Tibial nerve (tissue), 4 donors: ENCODE measurements at places on chromosomes 16 and 17. TPM values are rescaled to one million over a fixed set of nuclear protein-coding genes. Genes with fewer than 3 reads are reported as not detected.

- peaks cover 5% of the 10 kb centered on the region for H3K36me3 ChIP-seq
- H3K27ac ChIP-seq, result no peak overlapping the region
- DNase-seq, result no peak
- no peaks in the 10 kb centered on the region for H3K4me1 ChIP-seq
- H3K27me3 ChIP-seq, result no peaks in the 10 kb centered on the region
Observed at GRCh38 chr17:42337442-42337841, 49.1 kb downstream of the STAT5A start.

GRCh38 chr17:66468241-66469087 lies 166.1 kb downstream of the PRKCA start:
- H3K36me3 ChIP-seq, result no peaks in the 10 kb centered on the region
- H3K4me1 ChIP-seq, result peaks cover 66% of the 10 kb centered on the region
- DNase-seq, result no peak
- H3K27me3 ChIP-seq, result no peaks in the 10 kb centered on the region

DNA sequence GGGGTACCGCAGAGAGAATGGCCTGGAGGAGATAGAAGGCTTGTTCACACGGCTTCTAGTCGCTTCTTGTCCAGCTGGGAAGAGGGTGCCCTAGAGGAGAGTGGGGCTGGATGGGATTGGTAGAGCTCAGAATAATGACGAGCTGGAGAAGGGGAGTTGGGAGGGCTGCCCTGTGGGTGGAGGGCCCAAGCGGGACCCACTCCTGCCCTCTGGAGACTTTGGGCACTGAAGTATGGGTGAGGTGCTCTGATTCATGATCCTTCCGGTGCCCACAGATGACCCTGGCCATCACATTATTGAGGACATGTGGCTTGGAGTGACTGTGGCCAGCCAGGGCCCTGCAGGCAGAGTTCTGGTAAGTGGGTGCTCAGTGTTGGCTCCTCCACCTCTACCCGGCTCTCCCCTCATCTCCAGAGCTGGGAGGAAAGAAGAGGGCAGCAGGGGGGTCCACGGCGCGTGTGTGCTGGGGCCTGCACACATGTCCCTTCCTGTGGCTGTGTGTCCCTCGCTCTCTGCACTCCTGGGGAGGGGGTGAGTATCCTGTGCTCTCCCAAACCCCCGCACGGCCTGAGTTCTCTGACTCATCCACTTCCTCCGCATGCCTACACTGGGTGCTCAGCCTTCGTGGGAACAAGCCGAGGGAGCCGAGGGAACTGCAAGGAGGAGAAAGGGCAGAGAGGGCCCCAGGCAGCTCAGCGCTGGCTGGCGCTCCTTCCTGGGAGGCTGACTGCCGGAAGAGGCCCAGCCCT lies 8.5 kb downstream of the ITGA3 start:
- H3K36me3 ChIP-seq, result peaks cover 5% of the 10 kb centered on the region
- H3K4me1 ChIP-seq, result no peaks in the 10 kb centered on the region
- H3K4me3 ChIP-seq, result no peak overlapping the region
- H3K27me3 ChIP-seq, result no peaks in the 10 kb centered on the region
- DNase-seq, result no peak
- H3K27ac ChIP-seq, result peak overlapping the region; percentile 83

DNA sequence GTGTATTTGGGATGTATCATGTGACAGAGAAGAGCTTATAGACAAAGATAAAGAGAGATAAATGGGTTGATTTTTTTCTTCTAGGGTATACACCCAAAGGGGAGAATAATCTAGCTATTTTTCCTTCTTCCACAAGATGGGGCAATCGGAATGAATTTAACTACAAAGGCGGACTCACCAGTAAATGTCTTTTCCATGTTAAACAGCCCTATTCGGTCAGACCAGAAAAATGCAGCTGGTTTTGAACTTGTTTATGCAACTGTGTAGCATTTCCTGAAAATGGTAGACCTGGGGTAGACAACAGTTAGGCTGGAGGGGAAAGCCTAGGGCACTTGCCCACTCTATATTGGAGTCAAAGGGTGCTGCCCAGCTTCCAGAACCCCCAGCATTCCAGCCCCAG lies 477.1 kb downstream of the TOX3 start:
- no peaks in the 10 kb centered on the region for H3K36me3 ChIP-seq
- no peaks in the 10 kb centered on the region for H3K4me1 ChIP-seq
- DNase-seq, result no peak

GRCh38 chr16:56212144-56212543 lies 20.9 kb downstream of the GNAO1 start:
- no peak for DNase-seq
- H3K36me3 ChIP-seq, result no peaks in the 10 kb centered on the region
- H3K4me1 ChIP-seq, result no peaks in the 10 kb centered on the region
- H3K27me3 ChIP-seq, result no peaks in the 10 kb centered on the region
- no peak overlapping the region for H3K4me3 ChIP-seq
- H3K27ac ChIP-seq, result no peak overlapping the region

- peaks cover 21% of the 10 kb centered on the region for H3K36me3 ChIP-seq
- H3K4me3 ChIP-seq, result peak within 1 kb of the TSS; percentile 75
- H3K27ac ChIP-seq, result peak within 1 kb of the TSS; percentile 89
Observed at GRCh38 chr17:75720656-75721462, at the start of gene ITGB4. TSS of gene ITGB4 (plus strand) at chr17:75721459. CDS start at chr17:75724704, 3,245 bp downstream.

DNA sequence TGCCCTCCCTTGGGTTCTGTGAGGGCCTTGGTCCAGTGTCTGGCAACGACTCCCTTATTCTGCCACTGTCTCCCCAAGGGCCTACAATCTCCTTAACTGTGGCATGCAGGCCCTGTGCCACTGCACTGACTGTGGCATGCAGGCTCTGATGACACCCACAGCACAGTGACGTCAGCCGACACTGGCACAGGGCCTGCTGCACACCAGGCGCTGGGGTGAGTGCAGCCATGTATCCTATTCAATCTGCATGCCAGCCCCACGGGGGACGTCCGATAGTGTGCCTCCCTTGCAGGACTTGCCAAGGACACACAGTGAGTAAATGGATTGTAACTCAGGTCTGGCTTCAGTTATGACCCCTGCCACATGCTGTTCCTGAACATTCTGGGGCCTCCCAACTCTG lies 39.8 kb upstream of the RASD1 start:
- no peak overlapping the region for H3K4me3 ChIP-seq
- no peaks in the 10 kb centered on the region for H3K36me3 ChIP-seq
- no peak for DNase-seq
- H3K27ac ChIP-seq, result peak overlapping the region; percentile 77
- no peaks in the 10 kb centered on the region for H3K27me3 ChIP-seq

DNA sequence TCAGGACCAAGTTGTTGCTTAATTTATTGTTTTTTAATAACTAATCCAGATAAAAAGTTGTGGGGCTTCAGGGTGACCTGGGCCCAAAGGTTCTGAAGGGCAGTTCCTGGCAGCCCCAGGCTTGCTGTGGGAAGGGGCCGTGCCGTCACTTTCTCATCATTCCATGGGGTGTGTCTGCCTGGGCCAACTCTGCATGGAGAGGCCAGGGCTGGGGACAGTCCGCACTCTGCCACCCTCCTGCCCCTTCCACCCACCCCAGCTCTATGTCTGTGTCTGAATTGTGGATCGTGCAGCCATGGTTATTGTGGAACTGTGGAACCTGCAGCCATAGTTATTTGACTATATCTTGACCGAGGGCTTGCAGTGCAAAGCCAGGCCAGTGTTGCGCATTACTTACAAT lies 4.0 kb downstream of the LIMD2 start:
- H3K4me3 ChIP-seq, result no peak overlapping the region
- DNase-seq, result no peak
- H3K36me3 ChIP-seq, result peaks cover 1% of the 10 kb centered on the region
- peak overlapping the region; percentile 97 for H3K27ac ChIP-seq

GRCh38 chr16:66986559-66986958 lies 1.8 kb upstream of the CES4A start:
- no peak overlapping the region for H3K4me3 ChIP-seq
- H3K4me1 ChIP-seq, result no peaks in the 10 kb centered on the region
- DNase-seq, result no peak
- H3K27me3 ChIP-seq, result no peaks in the 10 kb centered on the region

DNA sequence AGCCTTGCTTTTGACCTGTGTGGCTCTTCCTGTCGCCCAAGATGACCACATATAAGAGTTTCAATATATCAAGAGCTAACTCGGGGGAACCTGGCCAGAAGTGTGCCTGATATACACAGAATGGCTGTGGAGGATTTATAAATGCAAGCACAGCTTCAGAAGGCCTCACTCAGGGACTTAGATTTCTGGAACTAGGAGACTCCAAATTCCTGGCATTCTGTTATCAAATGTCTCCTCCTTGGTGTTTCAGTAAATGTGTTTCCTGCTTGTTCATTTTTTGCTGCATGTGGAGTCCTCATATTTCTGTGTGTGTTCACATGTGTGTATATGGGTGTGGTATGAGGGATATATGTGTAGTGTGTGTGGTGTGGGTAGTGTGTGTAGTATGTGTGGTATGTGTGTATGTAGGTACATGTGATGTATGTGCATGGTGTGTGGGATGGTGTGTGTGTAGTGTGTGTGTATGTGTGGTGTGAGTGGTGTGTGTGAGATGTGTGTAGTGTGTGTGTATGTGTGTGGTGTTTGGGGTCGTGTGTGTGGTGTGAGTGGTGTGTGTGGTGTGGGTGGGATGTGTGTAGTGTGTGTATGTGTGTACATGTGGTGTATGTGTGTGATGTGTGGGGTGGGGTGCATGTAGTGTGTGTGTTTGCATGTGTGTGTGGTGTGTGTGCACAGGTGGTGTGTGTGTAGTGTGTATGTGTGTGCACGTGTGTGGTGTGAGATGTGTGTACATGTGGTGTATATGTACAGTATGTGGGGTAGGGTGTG lies 981 bp upstream of the CD300H start:
- DNase-seq, result no peak
- H3K27me3 ChIP-seq, result no peaks in the 10 kb centered on the region
- H3K36me3 ChIP-seq, result no peaks in the 10 kb centered on the region
- no peak overlapping the region for H3K27ac ChIP-seq
- H3K4me1 ChIP-seq, result no peaks in the 10 kb centered on the region

- no peak for DNase-seq
- no peaks in the 10 kb centered on the region for H3K36me3 ChIP-seq
- peaks cover 16% of the 10 kb centered on the region for H3K4me1 ChIP-seq
- no peak overlapping the region for H3K27ac ChIP-seq
- H3K4me3 ChIP-seq, result no peak overlapping the region
- H3K27me3 ChIP-seq, result peaks cover 70% of the 10 kb centered on the region
Observed at GRCh38 chr17:44826123-44826790, 3.8 kb downstream of the GJC1 start.

GRCh38 chr17:77337150-77337549 lies 196.4 kb downstream of the SEC14L1 start:
- H3K27ac ChIP-seq, result no peak overlapping the region
- peaks cover 10% of the 10 kb centered on the region for H3K4me1 ChIP-seq
- H3K27me3 ChIP-seq, result no peaks in the 10 kb centered on the region
- DNase-seq, result no peak
- H3K36me3 ChIP-seq, result no peaks in the 10 kb centered on the region
- no peak overlapping the region for H3K4me3 ChIP-seq

GRCh38 chr17:559551-560431 lies 154.8 kb downstream of the VPS53 start:
- H3K4me1 ChIP-seq, result peaks cover 8% of the 10 kb centered on the region
- no peak for DNase-seq
- no peak overlapping the region for H3K4me3 ChIP-seq
- H3K36me3 ChIP-seq, result peaks cover 8% of the 10 kb centered on the region
- H3K27me3 ChIP-seq, result no peaks in the 10 kb centered on the region

DNA sequence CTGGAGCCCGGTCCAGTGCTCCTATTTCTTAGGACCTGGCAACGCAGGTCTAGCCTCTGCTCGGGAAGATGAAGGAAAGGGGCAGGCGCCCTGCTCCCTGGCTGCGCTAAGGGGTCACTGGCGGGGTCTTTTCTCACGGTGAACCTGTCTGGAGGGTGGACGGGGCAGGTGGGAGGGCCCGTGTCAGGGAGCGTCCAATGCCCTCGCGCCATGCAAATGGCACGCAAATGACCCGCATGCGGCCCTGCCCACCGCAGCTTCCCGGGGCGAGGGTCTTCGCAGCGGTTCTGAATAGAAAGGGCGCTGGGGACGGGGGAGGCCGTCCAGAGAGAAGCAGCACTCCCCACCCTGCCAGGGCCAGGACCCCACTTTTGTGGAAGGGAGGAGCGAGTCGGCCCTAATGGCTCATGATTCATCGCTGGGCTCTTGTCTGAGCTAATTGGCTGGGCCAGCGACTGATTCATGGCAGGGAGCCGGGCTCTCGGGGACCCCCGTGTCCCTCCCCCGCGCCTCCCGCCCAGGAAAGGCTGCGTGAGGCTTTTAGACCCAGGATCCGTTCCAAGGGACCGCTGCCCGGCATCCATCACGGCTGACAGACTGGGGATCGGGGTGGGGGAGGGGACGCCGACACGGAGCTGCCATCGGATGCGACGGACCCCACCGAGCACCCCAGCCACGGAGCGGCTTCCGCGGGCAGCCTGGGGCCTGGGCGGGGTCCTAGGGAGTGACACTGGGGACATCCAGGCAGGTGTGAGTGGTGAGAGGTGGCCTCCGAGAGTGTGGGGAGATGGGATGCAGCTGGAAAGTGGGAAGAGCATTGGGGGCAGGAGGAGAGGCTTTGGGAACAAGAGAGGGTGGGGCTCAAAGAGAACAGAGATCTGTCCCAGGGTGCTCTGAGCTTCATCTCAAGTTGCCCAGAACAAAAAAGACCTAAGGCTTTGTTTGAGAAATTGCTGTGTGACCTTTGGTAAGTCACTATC lies 25.0 kb upstream of the NGFR start:
- no peaks in the 10 kb centered on the region for H3K36me3 ChIP-seq
- H3K27me3 ChIP-seq, result no peaks in the 10 kb centered on the region
- no peak for DNase-seq
- no peak overlapping the region for H3K4me3 ChIP-seq
- no peak overlapping the region for H3K27ac ChIP-seq

DNA sequence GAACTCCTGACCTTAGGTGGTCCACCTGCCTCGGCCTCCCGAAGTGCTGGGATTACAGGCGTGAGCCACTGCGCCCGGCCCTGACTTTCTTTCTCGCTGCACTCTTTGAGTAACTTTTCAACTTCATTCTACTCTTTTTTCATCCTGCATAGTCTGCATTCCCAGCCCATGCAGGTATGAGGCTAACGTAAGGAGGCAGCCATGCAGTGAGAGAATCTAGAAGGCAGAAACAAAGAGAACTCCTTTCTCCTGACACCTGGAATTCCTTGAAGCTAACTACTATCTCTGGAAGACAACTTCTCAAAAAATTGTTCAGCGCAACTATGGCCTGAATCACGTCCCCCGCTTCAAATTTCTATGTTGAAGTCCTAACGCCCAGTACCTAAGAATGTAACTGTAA lies 152.0 kb downstream of the SLC39A11 start:
- H3K36me3 ChIP-seq, result no peaks in the 10 kb centered on the region
- H3K27me3 ChIP-seq, result no peaks in the 10 kb centered on the region
- H3K27ac ChIP-seq, result no peak overlapping the region
- no peak for DNase-seq

- H3K4me1 ChIP-seq, result peaks cover 16% of the 10 kb centered on the region
- H3K27me3 ChIP-seq, result no peaks in the 10 kb centered on the region
- no peak overlapping the region for H3K27ac ChIP-seq
- H3K4me3 ChIP-seq, result no peak overlapping the region
Observed at GRCh38 chr17:34999456-34999855, 19.1 kb downstream of the LIG3 start.

The CHST6 gene
- total RNA-seq, result 3.9 TPM

The KDM6B gene
- total RNA-seq, result 7.5 TPM

The PPL gene
- 212 TPM for total RNA-seq

The TLCD3B gene
- total RNA-seq, result not detected

The NEUROD2 gene
- not detected for total RNA-seq

The FBXO39 gene
- 0.21 TPM for total RNA-seq

The PHKG2 gene
- total RNA-seq, result 33.3 TPM
